K562 (cell line): ENCODE measurements at places on chromosomes 1 and 21. TPM values are rescaled to one million over a fixed set of nuclear protein-coding genes. Genes with fewer than 3 reads are reported as not detected.

The B3GALT5 gene
- polyA plus RNA-seq: not detected in 2 replicates

The CFAP74 gene
- 0.03 and 0.04 TPM in 2 replicates for polyA plus RNA-seq

The GATAD2B gene
- polyA plus RNA-seq: 7.8 and 9.0 TPM in 2 replicates

The HJV gene
- polyA plus RNA-seq: 2.4 and 5.5 TPM in 2 replicates

DNA sequence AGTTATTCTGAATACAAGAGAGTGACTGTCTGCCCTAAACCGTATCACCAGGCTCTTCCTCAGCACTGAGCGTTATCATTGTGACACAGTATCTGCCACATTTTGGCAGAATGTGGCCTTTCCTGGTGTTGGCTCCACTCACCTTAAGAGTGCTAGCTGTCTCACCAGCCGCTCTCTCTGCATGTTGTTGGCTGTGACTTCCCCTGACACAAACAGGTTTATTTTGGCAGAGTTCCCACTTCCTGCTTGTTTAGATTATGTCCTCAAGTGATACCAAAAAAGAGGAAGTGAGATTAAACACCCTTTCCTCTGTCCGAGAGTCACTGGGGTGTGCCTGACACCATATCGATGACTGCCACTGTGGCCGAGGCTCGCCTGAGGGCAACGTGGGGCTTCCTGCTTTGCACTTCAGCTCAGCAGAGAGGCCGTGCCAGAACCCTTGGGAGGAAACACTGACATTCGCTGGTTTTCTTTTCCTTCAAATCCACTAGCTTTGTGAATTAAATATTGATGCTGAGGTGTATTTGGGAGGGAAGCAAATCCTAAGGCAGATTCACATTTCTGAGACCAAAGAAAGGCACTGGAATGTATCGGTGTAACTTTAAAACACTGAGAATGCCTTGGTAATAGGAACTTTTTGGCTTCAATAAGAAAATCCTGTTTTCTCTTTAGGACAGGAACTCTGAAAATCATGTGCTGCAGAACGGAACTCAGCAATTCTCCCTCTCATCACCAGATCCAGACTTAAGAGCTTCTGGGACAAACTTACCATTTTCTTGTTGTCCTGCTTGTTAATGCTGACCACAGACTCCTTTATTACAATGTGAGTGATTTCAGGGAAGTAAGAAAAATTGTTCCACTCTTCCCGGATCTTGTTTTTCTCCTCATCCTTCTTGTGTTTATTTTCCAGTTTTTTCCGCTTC lies 102.1 kb downstream of the JAK1 start:
- DNase-seq: peak; percentile 64

DNA sequence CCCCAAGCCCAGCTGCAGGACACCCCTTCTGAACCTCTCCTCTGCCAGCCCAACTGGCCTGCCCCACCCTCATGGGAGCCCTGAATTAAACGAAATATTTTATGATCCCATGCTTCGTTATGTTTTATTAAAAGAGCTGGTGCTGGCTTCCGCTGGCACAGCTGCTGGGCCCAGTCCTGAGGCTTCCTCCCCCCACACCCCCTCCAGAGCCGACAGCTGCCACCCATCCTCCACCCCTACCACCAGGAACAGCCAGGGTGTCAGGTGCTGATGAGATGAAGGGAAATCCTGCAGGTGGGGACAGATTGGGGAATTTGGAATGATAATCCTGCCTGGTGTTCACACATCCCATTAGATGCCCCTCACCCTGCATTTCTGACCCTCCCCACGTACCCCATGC lies 19.0 kb downstream of the IGSF21 start:
- no peak for DNase-seq

DNA sequence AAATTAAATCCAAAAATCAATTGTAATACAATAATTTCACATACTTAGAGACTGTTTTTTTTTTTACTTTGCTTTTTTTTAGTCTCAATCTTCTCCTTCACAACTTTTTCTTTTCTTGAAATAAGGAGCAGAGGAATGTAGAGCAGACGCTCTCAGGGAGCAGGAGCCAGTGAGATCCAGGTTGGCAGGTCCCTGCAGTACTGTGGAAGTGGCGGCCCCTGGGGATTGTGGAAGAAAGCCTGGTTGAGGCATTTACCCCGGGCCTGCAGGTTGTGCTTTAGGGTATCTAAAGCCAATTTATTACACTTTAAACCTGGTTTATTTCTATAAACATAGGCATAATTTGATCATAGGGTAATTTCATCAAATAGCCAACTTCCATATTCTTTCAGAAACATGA lies 748 bp upstream of the OR2AJ1 start:
- DNase-seq: no peak

DNA sequence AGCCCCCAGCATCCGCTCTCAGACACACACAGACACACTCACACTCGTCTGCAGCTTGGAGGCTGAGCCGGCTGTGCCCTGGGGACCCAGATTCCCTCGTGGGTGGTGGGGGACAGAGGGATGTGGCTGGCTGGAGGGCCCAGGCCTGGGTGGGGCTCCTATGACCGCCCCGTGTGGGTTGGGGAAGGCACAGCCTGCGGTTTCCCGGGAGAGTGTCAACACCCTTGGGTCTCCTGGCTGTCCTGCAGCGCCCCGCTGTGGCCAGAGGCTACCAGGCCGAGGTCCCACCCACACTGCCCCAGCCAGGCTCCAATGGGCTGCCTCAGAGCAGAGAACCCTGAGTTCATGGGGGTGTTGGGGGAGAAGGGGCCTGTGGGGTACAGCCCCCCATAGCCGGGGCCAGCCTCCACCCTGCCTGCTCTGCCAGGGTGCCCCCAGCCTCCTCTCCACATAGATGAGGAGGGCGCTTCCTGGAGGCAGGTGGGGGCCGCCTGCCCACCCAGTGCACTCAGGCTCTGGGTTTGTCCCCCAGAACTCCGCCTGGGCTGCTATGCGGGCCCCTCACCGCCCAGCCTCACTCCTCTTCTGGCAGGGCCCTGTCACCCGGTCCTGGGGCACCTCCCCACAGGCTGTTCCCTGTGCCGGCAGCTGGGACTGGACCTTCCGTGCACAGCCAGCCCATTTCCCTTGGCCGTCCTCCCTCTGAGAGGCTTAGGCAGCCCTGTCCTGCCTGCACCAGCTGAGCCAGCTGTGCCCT lies at the start of gene TTC34:
Gene TTC34, minus strand, starts transcription at position 159 of the 757 bp plus-strand sequence. CDS start 866 bp downstream, outside the sequence.
- peak; percentile 90 for DNase-seq

- DNase-seq: no peak
These were observed 20.6 kb downstream of the CITED4 start for GRCh38 chr1:40841602-40842001.

GRCh38 chr1:186530109-186530508 lies 69.2 kb upstream of the PDC start:
- no peak for DNase-seq

DNA sequence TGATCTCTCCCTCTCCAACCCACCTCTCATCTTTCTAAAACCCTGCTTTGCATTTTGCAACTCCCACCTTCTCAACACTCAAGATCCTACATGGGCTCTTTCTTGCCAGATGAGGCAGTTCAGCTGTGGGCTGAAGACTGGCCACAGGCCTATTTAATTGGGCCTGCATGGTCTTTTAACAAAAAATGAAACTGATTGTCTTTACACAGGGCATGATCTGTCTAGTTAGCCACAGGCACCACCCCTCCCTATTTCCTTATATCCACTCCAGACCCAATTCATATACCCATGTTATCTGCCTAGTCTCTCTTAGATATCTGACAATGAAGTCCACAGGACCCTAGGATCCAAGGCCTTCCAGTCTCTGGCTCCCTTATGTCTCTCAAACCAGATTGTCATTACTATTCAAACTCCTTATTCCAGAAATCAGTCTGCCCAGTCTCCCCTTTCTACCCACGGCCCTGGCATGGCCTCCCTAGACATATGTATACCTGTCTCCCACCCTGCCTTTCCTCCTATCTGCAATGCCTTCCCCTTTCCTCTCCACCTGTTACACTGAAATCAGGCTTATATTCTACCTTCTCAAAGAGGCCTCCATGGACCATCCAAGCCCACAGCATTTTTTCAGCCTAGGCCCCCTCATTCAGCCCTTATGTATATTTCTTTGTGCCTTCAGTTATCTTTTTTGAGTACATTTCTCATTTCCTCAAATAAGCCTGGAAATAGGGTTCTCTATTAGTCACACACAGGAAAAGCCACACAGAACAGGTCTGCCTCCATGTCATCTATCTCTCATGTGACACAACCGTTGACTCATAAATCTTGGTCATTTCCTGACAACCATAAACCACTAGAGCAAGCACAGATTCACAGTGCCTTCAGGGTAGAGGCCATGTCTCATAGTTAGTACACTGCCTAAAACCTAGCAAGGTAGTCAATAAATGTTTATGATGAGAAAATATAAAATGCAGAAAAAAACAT lies 39.0 kb downstream of the LPAR3 start:
- DNase-seq: no peak

DNA sequence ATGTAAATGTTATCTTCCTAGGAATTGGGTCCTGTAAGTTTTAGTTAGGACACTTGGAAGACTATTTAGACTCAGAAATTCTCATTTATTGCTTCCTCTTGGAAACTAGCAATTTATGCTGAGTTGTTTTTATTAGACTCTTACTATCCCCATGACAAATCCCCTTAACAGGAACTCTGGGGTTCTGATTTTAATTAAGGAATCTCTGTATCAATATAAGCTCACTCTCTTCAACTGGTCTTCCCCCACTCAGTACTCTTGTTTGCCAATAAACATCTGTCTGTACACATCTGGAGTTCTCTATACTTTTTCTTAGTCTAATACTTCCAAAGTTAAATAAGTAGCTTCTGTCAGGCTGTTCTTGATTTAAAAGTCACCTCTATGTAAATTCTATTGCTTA lies 64.1 kb upstream of the TBX15 start:
- no peak for DNase-seq

GRCh38 chr1:228101994-228102790 lies 933 bp downstream of the C1orf35 start:
- DNase-seq: peak; percentile 77

- no peak for DNase-seq
These were observed 79.2 kb downstream of the HFM1 start for GRCh38 chr1:91325456-91325855.

DNA sequence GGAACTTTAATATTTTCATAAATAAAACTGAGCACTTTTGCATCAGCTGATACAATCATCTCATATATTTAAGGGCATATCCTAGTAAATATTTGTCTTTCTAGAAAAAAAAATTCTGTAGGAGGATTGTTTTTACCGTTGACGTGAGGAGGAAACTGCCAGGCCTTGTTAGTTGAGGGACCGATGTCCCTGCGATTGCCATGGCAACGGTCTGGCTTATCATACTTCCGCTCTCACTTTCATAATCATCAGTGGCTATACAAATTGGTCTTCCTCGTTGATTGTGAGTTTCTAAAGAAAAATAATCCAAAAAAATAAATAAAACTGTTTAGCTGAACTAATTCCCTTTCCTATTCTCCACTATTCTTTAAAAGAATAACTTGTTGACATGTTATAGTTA lies 69.3 kb upstream of the ANGPTL3 start:
- no peak for DNase-seq
